Stimulated activated naive CD8-positive, alpha-beta T cell treated with anti-CD3 and anti-CD28 coated beads, Interleukin-15, amount 100 ng/mL, for 72 hours (primary cell): ENCODE measurements at places on chromosomes 11 and 22.

DNA sequence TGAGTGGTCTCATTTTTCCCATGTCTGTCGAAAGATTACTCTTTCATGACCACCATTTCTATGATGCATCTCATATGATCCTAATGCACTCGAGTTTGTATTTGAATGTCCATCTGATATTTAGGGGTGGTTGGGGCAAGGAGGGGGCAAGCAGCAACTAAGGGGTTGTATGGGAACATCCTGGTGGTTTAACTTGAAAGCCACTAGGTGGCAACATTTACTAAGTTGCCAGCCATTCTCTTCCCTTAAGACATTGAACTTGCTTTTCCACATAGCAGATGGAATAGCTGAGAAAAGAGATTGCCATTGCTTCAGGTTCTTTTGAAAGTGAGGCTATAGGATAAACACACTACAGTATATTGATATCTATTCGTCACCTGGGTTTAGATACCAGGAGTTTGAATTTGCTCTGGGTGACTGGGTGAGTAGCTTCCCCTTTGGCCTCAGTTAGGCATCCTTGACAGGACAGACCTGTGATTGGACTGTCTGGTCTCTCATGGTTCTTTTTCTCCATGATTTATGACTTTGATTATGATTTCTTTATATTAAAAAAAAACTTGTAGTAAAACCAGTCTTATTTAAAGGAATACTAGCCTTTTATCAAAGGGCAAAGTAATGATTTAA lies 32.4 kb downstream of the NF2 start:
- no peak for DNase-seq

DNA sequence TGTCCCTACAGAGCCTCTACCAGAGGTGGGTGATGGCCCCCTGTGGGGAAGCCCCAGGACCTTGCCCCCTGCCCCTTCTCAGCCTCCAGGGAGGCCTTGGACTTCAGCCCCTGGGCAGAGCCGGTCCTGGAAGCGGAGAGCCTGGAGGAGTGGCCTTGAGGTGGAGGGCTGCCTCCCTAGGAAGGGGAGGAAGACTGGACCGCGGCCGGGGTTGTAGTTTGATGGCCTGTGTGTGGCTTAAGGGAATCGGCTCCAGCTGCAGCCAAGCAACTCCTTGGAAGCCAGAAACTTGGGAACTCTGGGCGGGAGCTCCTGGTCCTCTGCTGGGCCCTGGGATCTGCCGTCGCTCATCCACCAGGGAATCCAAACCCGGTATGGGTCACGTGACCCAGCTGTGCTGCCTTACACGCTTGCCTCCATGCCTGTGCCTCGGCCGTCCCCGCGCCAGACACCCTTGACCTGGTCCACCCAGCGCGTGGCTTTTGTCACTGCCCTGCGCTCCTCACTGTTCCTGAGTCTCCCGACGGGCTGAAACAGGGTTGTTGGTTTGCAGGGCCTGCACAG lies 23.5 kb upstream of the ARHGAP8 start:
- no peak for DNase-seq

GRCh38 chr11:130674686-130675308 lies 226.4 kb downstream of the ADAMTS15 start:
- DNase-seq, result no peak

GRCh38 chr11:59776210-59777066 lies 21.3 kb downstream of the STX3 start:
- peak; percentile 12 for DNase-seq

GRCh38 chr11:65130631-65131416 lies 3.5 kb downstream of the SYVN1 start:
- no peak for DNase-seq

GRCh38 chr11:8962841-8963240 lies 1.4 kb downstream of the TMEM9B start:
- no peak for DNase-seq

- no peak for DNase-seq
Observed at GRCh38 chr11:123640029-123640428, 14.4 kb downstream of the SCN3B start.

GRCh38 chr11:85893395-85893794 lies 38.2 kb downstream of the CCDC83 start:
- DNase-seq, result no peak

GRCh38 chr11:77086521-77087472 lies 15.8 kb upstream of the OMP start:
- no peak for DNase-seq

- DNase-seq, result no peak
Observed at GRCh38 chr11:72776844-72777754, 16.7 kb downstream of the STARD10 start.

DNA sequence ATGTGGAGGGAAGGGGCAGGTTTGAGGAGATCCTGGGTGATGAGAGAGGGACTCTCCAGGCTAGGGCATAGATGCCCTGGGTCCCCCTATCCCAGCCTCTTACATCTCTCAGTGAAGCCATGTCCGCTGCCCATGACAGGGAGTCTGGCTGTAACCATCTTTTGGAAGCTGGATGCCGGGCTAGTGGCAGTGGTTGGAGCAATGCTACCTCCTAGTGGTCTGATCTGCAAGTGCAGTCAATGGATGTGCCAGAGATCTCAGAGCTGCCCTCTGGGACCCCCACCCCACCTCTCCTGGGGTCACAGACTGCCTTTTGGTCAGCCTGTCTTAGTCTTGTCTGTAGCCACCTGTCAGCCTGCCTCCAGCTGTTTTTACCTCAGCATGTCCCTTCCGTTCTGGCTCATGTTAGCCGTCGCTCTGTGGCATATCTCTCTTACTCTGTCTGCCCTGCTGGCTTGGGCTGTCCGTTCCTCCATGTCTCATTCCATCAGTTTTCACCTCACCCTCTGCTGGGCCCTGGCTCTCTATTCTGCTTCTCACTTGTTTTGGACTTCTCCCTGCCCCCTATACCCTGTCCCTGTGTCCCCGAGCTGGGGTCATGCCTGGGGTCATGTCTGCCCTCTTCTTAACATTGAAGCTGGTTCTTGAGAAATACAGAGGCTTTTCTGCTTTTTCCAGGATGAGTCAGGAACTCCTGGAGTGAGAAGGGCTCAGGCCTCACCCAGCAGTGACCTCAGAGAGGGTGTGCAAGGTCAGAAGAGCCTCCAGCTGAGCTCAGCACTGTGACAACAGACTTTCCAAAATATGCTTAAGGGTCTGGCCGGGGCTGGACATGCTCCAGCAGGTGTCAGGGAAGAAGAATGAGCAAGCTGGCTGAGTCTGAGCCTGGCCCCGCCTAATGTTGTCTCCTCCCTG lies 52.0 kb upstream of the THY1 start:
- peak; percentile 63 for DNase-seq

- DNase-seq, result no peak
Observed at GRCh38 chr11:112770487-112770886, 190.7 kb upstream of the NCAM1 start.

DNA sequence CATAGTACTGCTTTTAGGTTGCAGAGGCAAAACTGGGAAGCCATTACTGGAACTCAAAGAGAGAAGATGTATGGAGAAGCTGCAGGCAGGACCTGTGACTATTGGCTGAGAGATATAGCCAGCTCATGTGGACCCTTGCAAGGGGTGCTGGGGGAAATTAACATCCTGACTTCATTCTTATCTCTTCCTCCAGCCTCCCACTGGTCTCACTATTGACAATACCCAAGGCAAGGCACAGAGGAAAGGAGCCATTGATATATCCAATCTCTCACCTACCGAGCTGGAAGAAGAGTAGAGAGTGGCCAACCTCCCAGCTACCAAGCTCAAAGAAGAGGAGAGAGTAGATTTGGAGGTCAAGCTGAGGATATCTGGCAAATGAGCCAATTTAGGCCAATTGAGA lies 36.8 kb upstream of the ZBED5 start:
- no peak for DNase-seq

GRCh38 chr11:121615501-121615900 lies 162.7 kb upstream of the SORL1-AS1 start:
- no peak for DNase-seq

DNA sequence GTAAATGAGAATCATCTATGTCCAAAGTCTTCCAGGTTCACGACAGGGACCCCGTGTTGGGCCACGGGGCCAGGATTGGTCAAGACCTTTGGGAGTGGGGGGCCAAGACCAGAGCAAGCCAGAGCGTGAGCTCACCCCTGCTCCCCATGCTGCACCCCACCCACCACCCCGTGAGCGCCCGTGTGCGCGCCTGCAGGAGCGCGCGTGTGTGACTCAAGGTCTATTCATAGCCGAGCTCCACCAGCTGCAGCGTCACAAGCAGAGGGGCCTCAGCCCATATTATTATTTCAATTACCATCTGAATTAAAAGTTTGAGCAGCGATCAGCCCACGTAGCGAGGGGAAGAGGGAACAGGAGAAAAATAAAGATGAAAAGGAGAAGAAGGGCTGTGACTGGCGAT lies 5.2 kb downstream of the KCNJ4 start:
- no peak for DNase-seq

- peak; percentile 51 for DNase-seq
Observed at GRCh38 chr22:37229012-37229804, 14.9 kb downstream of the RAC2 start.

GRCh38 chr11:1010551-1011319 lies 25.8 kb downstream of the MUC6 start:
- no peak for DNase-seq

- no peak for DNase-seq
Observed at GRCh38 chr11:116601814-116602636, 170.8 kb downstream of the BUD13 start.

GRCh38 chr11:131889146-131889577 lies 518.7 kb downstream of the NTM start:
- DNase-seq, result no peak

DNA sequence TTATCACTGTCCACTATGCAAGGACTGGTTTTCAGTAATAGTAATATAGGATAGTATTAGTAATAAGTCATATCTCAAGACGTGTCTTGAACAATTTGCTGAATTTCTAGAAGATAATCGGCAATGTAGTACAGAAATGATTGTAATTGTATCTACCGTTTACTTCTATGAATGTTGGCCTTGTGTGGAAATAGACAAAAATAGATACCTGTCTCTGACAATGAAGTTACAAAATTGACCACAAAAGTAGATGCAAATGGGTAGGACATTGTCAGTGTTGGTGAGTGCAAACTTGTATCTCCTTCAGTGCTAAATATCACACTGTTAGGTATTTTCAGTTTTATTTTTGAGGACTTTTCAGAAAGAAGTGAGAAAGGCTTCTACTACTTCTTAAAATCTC lies 43.1 kb downstream of the SVIP start:
- no peak for DNase-seq

DNA sequence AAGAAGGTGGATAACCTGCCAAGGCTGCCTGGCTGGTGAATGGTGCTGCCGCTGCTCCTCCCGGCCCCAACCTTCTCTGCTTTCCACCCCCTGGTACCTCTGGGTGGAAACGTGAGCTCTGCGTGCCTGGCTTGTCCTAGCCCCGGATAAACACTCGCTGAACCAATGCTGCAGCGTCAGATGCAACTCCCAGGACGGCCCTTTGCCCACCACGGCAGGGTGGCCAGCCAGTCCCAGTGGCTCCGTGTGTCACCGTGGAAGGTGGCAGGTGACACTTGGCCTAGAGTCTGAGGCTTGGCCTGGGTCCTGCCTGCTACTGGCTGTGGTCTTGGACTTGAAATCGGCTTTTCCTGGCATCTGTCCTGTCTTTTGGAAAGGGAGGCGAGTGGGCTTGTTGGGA lies 47.7 kb downstream of the TPCN2 start:
- no peak for DNase-seq

DNA sequence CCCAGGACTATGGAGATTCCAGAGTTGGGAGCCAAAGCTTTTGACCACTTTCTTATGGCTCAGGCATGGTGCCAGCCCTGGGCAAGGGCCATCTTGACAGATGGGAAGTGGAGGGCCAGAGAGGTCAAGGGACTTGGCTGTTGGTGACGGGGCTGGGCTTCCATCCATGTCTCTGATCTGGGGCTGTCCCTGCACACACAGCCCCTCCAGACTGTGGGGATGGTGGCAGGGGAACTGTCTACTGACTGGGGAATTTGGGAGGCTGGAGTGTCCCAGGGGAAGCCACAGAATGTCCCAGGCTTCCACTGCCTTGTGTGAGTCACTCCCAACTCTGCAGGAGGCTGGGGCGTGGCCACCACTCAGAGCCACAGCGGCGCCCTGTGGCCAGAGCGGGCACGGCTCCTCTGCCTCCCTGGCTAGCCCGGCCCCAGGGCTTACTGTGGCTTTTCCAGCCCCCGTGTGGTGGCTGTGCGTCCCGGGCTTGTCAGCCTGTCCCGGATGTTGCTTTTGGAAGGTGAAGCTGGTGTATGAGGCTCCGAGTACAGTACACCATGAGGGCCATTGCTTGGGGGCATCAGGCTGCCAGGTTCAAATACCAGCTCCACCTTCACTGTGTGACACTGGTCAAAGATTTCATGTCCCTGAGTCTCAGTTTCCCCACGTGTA lies 19.6 kb downstream of the C22orf23 start:
- DNase-seq, result peak; percentile 85

- no peak for DNase-seq
Observed at GRCh38 chr11:8332196-8332595, 68.5 kb upstream of the LMO1 start.

DNA sequence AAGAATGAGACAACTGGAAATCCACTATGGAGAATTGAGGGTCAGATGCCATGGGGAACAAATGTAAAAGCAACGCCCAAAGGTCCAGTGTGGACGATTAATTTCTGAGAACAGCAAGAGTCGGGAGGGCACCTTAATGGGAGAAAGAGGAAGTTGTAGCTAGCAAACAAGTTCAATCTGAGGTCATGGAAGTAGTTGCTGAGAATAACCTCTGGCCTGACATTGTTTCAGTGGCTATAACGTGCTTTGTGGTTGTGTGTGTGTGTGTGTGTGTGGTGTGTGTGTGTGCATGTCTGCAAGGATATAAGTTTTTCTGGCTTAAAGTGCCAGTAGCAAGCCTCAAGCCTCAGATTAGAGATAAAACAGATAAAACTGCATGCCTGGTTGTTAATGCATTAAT lies 1630.1 kb upstream of the TENM4 start:
- DNase-seq, result no peak

GRCh38 chr11:83663446-83663845 lies 377.3 kb upstream of the CCDC90B start:
- DNase-seq, result no peak
